ENCODE measurements at places on chromosomes 1 and 21.

DNA sequence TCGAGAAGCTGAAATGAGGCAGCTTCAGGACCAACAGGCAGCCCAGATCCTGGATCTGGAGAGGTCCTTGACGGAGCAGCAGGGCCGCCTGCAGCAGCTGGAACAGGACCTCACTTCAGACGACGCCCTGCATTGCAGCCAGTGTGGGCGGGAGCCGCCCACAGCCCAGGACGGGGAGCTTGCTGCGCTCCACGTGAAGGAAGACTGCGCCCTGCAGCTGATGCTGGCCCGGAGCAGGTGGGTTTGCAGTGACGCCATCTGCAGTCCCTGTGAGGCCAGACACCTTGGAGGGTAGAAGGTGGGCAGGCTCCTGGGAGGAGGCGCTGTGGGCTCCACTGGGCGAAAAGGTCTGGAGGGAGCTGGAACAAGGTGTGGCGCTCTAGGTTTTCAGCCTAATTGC is 39.7 kb downstream of the PCNT start:
- no peak for DNase-seq

DNA sequence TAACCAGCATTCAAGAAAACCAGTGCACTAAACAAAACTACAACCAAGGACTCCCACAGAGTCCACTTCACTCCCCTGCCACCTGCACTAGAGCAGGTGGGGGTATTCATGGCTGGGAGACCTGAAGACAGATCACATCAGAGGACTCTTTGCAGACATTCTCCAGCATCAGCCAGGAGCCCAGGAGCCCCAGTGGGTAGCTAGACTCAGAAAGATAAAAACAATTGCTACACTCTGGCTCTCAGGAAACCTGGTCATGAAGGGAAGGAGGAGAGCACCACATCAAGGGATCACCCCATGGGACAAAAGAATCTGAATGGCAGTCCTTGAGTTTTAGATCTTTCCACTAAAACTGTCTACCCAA is 472.1 kb downstream of the PLPP3 start:
- no peak for DNase-seq

GRCh38 chr21:42685036-42685435 is 31.6 kb downstream of the PDE9A start:
- no peak for DNase-seq

DNA sequence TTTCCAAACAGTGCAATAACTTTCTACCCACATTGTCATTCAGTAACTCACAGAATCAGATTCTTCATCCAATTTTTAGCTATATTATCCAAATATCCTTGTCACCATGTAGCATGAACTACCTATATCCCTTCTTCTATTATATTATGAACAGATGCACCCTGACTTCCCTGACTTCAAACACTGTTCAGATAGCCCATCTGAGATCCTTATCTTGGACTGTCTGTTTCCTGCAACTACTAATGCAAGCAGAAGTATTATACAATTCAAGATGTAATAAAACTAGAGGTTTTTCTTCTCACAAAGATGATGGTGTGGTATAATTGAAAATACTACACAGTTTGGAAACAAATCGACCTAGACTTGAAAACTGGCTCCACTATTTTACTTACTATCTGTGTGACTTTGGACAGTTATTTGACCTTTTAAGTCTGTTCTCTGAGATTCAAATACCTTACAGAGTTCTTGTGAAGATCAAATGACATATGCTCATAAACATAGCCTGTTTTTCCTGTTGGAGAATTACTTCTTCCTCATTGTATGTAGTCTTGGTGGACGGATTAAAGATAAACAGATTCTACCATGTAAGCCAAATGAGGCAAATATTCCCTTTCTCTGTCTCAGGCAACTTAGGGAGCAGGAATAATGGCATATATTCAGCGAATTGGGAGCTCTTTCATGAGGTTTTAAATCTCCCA is 407.9 kb upstream of the ZRANB2 start:
- no peak for DNase-seq

- DNase-seq, result peak; percentile 95
Measured at GRCh38 chr1:36156329-36157114, 562 bp downstream of the MAP7D1 start.

- no peak for DNase-seq
Measured at GRCh38 chr1:156394835-156395461, 25.9 kb downstream of the RHBG start.

All from neural progenitor cell (in vitro differentiated cells).